ENCODE measurements at places on chromosomes 3 and 15.

- no peak for DNase-seq
Measured at GRCh38 chr15:61126811-61127210, 102.3 kb downstream of the RORA start.

GRCh38 chr3:175713268-175713667, 854.1 kb downstream of the NAALADL2 start:
- no peak for DNase-seq

GRCh38 chr15:100925480-100925879, 6.3 kb downstream of the LRRK1 start:
- no peak for DNase-seq

DNA sequence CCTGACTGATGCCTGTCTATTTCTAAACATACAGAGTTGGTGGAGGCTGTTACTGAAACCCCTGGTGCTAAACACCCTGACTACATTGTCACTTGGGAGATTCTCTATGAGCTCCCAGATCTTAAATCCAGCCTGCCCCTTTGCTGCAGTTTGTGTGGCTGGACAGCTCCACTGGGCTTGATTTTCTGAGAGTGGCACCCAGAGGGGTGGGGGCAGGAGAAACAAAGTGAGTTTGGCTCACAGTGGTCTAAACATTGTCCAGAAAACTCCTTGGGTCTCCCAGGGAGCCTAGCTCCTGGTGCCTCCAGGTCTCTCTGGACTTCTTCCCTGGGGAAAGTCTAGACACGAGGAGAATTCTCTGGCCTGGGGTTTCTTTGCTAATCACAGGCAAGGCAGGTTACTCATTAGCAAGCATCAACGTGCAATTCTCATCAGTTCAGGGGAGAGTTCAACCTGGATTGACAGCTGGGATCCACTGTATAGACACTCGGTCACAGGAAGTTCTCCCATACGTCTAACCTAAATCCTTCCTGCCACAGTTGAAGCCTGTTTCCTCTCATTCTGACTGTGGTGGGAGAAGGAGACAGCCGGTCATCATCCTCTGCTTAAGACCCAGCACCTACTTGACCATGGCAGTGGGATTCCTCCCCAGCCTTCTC, 7.1 kb upstream of the DLL4 start:
- DNase-seq: no peak

GRCh38 chr3:39639344-39640236, 169.8 kb upstream of the MYRIP start:
- no peak for DNase-seq

- DNase-seq: no peak
Measured at GRCh38 chr3:96755519-96755918, 58.9 kb upstream of the EPHA6 start.

GRCh38 chr3:175082631-175083030, 223.5 kb downstream of the NAALADL2 start:
- no peak for DNase-seq

DNA sequence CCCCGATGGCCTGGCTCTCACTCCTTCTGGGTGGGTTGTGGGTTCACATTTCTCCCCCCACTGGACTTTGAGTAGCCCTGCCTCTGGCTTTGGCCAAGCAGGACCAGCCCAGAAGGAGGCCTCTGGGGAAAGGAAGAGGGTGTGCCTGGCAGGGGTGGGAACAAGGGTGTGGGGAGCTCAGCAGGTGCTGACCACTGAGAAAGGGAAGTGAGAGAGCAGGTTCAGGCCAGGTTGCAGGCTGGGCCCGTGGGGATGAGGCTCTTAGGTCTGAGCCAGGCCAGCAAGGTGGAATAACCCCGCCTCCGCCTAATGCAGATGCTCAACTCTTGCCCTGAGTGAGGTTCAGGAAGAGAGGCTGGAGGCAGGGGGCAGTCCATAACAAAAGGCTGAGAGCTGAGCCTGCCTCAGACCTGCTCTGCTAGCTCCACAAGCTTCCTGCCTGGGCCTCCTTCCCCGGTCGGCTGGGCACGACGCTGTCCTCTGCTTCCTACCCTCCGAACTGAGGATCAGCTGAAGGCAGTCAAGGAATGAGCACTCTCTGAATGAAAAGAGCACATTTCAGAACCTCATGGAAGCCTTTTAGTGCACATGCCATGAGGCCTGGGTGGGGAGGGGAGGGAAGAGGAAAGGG, 82.7 kb downstream of the TLE3 start:
- DNase-seq: no peak

DNA sequence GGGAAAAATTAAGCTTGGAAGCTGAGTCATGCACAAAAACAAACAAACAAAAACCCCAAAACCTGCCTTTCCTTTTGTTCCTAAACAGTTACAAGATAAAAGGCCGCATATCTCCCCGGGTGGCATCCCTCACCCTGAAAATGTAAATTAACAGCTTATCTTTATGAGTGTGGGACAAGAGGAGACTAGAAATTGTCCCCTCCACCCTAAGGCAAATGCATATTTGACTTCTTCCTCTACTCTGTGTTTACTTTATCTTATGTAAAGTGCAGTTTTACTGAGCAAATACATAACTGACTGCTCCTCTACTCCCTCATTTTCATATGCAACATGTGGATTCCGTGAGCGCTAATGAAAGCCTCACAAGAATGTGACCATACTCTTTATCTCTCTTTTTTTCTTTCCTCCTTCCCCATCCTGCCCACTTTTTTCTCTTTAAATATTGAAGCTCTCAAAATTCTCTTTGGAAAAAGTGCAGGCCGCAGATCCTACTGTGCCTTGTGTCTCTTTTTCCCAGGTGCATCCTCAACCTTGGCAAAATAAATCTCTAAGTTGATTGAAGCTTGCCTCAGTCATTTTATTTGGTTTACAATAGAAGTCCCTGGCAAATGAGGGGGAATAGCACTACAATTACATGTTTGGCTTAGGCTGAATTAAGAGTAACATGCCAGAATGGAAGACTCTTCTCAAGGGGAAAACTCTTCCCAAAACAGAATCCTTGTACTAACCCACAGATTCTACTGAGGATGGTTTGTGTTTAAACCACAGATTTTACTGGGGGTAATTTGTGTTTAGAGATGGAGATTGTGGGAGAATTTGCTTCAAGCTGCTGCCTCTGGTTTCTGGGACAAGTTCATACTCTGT, 72.7 kb upstream of the WDR72 start:
- DNase-seq: no peak

GRCh38 chr15:33503681-33504080, 192.9 kb downstream of the RYR3 start:
- no peak for DNase-seq

DNA sequence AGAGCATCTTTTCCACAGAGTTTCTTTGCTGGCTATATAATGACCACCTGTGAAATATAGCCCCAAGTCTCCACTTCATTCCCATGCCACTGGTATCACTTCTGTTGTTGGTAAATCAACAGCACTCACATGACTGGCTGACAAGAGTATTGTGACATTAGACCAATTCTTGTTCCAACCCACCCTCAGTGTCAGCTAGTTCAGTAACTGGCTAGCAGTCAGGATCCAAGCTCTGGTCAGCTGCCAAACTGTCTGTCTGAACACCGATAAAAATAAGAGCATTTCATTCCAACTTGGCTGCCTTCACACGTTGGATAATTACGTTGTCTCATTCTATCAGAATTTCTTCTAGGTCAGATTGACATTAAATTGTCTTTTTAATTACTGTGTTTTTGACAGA, 166.5 kb downstream of the USP13 start:
- no peak for DNase-seq

- no peak for DNase-seq
Measured at GRCh38 chr15:66785637-66786036, 83.6 kb downstream of the SMAD6 start.

DNA sequence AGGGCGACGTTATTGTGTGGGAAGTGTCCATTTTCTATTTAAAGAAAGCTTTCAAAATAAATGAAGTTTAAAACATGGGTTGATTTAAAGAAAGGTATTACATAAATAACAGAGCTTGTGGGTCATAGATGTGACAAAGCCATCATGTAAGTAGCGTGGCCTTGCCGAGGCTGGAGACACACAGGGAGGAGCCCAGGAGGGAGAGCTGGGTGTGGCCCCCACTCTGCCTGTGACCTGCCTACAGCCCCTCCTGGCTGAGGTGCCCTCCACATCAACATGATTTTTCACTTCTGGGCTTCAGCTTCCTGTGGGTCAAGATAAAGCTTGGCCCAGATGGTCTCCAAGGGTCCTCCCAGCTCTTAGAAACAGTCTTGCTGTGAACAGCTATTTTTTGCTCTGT, 12.5 kb upstream of the MGLL start:
- no peak for DNase-seq

GRCh38 chr3:76514836-76515235, 525.1 kb upstream of the ROBO2 start:
- no peak for DNase-seq

- no peak for DNase-seq
Measured at GRCh38 chr3:48155122-48155521, 33.1 kb downstream of the CDC25A start.

DNA sequence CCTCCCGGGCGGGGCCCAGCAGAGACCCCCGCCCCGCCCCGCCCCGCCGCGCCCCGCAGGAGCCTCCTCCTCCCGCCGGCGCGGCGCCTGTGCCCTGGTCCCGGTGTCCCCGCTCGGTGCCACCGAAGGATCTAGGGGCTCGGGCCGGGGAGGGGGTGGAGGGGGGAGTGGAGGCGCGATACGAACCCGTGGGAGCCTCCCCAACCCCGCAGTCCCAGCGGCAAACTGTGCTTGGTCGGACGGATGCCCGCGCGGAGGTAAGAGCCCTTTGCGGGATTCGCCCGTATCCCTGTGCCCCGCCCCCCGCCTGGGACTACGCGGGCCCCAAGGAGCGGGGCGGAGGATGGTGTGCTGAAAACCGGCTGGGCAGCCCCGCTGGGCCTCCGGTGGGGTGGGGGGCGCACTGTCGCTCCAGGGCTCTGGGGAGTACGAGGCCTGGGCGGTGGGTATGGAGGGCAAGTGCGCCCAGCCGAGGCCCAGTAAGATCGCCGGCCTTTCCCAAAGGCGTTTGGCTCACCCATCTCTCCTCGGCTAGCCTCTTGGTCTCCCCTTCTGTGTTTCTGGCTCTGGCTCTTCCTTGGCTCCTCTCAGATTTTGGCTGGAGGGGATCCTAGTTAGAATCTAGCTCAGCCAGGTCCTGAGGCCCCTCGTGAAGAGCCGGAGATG, 65.6 kb upstream of the POLG start:
- no peak for DNase-seq

GRCh38 chr15:53811530-53811929, 52.1 kb upstream of the WDR72 start:
- DNase-seq: no peak

- no peak for DNase-seq
Measured at GRCh38 chr3:34851137-34851536, 788.2 kb upstream of the ARPP21 start.

DNA sequence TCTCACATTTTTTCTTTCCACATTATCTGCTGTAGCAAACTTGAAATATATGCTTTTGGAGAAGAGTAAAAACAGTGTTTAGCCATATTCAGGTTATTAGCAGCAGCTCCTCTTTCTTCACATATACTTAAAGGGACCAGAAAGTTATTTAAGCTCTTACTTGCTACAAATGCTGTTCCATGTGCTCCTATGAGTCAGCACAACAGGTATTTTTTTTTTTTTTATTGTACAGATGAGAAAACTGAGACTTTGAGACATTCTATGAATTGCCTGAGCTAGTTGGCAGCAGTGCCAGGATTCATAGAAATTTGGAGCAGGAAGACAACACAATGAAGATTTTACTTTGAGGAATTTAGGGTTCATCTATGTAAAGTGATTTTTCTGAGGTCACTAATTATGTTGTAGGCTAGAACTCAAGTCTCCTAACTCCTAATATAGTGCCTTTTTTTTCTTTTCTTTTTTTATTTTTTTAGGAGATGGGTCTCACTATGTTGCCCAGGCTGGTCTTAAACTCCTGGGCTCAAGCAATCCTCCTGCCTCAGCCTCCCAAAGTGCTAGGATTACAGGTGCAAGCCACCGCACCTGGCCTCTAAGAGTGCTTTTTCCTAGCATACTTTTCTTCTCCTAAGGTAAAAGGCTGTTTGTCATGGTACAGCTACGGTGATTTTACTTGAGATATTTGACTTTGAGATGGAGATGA, 23.6 kb downstream of the SETD5 start:
- no peak for DNase-seq

DNA sequence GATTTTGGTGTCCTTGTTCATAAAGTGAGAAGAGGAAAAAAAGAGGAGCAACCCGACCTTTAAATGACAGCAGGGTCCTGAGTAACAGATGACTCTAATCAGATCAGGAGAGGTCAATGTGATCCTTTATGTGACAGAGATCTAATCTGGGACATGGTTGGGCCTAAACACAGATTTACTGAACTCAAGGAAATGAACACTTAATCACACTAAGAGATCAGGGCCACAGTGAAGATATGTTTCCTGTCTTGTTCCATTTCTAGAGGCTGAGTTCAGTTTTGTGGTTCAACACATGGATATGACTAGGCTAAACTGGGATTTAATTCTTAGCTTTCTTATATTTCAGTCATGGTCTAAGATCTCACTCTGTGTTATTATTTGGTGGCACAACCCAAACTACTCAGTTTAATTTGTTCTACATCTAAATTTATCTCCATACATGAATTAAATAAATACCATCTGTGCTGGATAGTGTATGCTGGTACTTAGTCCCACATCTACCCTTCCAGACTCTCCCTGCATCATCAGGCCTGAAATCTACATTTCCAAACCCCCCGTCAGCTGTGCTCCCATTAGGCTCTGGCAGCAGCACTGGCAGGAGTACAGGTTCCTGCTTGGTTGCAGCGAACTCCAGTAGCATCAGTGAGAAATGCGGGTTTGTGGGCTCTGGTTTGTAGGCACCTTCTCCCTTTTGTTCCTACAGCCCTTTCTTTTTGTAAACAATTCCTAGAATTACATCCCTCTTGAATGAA, 22.6 kb downstream of the SFMBT1 start:
- no peak for DNase-seq

DNA sequence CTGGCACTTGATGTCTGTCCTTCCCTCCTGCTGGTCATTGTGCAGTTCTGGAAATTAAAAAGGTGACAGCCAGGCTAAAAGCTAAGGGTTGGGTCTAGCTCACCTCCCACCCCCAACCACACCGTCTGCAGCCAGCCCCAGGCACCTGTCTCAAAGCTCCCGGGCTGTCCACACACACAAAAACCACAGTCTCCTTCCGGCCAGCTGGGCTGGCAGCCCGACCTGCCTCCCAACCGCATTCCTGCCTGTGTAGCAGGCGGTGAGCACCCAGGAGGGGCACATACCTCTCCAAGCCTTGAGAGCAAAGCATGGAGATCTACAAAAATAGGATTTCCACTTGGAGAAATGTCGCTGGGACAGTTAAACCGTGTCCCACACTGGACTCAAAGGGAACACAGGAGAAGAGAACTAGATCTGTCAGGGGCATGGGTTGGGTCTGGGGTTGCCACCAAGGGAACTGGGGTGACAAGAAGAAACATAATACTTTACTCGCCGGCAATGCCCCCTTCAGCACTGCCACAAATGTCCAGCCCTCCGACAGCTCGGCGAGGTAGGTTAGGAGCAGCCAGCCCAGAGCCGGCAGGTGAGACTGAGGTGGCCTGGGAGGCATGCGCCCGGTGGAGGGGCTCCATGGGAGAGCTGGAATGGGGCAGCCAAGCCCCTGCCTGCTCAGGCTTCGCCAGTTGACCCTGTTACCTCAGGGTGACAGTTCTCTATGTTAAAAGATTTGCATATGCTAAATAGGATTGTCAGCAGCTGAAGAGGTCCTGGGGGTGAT, 52.2 kb downstream of the EXOG start:
- DNase-seq: no peak
